ENCODE measurements at places on chromosomes 5 and 9.

- no peak for DNase-seq
Measured at GRCh38 chr5:143698574-143698973, 113.4 kb upstream of the HMHB1 start.

DNA sequence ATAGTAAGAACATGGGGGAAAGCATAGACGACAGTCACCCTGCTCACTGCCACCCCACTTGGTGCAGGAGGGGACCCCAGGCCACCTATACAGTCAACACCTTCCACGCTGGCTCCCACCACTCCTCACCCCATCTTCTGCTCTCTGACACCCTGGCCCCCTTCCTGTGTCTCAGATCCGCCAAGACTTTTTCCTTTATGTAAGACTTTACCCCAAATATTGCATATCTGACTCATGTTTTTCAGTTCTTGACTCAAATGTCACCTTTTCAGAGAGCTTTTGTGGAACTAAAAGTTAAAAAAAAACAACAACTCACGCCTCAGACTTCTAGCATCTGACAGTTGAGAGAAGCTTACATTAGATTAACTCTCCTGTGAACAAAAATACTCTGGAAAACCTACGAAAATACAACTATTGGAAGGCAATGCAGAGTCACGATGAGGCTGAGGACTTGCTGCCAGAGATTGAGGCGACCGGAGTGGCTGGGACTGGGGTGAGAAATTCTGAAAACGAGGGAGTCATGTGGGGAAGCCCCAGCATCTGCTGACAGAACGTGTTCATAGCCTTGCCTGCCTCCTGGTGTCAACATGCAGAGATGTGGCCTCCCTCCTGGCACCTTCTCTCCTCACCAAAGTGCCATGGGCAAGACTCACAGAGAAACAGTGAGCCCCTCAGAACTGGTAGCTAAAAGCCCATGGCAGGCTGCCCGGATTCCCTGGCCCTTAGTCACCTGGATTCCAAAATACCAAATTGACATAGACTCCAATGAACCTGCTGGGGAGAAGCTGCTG is 22.4 kb upstream of the FCN2 start:
- DNase-seq = no peak

DNA sequence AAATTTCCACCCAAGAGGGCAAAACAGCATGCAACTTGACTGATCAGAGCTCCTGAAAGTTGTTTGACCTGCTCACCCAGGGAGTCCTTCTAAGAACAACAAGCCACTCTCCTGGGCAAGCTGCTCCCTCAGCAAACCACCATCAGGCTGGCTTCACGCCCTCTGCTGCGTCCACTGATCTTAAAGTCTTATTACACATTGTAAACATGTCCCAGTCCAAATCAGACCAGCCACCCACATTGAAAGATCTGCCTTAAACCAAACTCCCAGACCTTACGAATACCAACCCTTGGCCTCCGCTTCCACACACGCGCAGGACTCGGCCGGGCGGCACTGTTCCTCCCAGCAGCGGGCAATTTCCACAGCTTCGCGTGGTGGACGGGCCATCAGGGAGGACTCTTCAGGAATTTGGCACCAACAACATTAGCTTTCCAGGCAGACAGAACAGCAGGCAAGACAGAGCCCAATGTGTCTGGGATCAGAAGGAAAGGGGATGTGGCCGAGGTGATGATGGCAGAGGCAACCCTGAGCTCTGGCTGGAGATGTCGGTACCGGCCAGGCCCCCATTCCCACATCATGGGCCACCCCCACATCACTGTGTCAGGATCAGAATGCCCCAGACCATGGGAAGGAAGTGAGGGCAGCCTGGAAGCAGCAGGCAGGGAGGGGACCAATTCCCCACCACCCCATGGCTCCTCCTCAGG is 56.8 kb downstream of the SEMA4D start:
- no peak for DNase-seq

DNA sequence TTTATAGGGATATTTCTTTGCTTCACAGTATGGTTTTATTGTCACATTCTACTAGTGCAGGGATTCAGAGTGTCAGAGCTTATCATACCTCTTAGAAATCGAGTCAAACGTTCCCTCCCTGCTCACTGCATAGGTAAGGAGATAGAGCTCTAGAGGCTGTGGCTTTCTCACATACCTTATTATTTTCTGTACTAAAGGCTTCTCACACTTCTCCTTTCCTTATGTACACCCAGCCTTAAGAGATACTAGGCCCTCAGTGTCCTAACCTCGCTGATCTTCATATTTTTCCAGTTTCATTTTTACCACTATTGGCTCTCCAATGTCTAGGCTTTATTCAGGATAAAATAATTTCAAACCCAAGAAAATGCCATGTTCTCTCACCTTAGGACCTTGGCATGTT is 297.3 kb upstream of the RIOK2 start:
- no peak for DNase-seq

DNA sequence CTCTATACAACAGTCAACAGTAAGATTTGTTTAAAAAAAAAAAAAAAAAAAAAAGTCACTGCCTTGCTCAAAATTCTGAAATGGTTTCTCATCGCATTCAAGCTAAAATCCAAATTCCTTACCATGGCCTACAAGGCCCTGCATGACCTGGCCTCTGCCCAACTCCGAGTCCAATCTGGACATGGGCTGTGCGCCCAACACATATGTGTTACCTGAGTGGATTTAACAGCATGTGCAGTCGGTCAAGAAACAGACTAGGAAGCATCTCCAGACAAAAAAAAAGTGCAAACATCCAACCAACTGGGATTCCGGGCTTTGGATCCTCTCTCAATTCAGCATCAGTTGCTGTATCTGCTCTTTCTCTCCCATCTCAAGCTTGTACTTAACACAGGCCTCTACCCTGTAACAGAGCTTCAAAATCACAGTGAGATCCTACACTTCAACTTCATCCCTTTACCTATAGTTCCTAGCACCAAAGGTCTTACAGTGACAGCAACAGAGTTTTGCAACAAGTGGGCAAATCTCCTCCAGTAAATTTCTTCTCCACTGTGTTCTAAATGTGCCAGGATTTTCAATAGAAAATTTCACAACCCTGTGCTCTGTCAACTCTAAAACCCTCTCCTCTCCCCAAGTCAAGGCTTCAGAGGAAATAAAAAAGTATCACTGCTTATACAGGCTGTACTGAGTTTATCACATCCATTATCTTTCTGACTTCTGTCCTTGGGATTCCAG is 19.6 kb downstream of the ZNF608 start:
- DNase-seq = no peak

DNA sequence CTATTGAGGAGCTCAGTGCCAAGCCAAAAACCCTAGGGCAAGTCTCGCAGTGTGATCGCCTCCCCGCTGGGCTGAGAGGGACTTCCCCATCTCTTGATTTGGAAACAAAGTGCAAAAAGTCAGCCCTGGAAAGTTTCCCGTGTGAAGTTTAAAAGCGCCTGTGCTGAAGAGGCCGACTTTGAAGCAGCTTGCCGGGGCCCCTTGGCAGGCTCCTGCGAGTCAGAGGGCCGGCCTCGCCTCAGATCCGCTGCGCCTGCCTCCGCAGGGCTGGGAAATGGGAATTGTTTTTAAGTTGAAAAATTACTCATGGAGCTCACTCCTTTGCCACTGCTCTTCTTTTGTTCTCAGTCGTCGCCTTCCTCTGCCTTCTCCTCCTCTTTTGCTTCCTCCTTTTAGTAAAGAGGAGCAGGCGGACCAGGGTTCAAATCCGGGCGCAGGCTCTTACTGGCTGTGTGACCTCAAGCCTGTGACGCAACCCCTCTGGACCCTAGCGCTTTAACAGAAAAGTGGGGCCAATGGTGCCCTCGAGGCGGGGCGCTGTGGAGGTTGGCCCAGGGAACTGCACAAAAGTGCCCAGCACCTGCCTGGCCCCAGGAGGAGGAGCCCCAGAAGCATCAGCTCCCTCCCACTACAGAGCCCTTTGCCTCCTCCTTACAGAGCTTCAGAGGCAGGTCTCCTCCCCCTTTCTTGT is 14.7 kb upstream of the LHX2 start:
- no peak for DNase-seq

DNA sequence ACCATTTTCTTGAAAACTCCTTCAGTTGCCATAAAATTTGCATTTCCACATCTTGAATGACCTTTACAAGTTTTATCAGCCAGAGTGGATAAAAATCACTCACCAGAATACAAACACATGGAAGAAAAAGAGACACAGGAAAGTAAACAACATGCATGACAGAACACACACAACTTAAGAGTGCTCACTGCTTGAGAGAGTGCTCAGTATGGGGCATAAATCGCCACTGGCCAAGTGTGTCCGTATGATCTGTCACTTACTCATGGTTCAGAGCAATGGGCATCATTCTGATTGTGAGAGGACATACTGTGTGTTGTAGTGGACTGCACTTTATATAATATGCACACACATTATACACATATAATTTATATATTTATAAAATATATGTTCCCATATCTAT is 155.6 kb upstream of the NTRK2 start:
- DNase-seq = no peak

DNA sequence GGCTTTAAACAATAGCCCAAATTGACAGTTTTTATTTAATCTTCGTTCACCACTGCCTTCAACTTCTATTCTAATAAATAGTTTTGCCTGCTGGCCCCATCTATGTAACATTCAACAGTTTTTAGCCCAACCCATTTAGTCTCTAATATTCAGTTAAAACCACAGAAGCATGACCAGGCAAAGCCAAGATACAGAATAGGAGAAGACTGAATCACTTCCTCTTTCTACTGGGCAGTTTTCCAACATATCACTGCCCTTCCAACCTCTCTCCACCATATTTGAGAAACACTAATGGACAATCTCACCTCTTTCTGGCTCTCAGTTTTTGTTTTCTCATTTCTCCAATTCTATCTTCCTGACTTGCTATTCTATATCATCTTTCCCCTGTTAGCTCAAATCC is 352.9 kb downstream of the DNAH5 start:
- no peak for DNase-seq

All from D341Med (cell line).